ENCODE measurements at places on chromosomes 4 and X.

GRCh38 chr4:81378386-81378785 is 93.3 kb downstream of the RASGEF1B start:
- no peak for DNase-seq

DNA sequence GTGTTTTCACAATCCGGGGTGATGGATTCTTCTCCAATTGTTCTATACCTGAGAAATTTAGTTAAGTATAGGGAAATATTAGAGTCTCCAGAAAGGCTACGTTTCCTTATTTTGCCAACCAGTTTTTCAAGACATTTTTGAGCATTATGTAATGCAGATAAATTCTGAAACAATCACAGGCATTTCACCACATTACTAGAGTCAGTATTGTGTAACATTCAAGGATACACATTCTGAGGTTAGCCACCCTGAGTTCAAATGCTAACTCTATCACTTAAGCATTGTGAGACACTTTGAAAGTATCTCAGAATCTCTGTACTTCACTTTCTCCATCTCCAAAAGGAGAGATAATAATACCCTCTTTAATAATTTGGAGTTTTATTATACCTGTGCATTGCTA is 10.6 kb downstream of the SULT1B1 start:
- DNase-seq: no peak

- DNase-seq: no peak
Observed at GRCh38 chr4:3209551-3210325, 39.2 kb upstream of the MSANTD1 start.

DNA sequence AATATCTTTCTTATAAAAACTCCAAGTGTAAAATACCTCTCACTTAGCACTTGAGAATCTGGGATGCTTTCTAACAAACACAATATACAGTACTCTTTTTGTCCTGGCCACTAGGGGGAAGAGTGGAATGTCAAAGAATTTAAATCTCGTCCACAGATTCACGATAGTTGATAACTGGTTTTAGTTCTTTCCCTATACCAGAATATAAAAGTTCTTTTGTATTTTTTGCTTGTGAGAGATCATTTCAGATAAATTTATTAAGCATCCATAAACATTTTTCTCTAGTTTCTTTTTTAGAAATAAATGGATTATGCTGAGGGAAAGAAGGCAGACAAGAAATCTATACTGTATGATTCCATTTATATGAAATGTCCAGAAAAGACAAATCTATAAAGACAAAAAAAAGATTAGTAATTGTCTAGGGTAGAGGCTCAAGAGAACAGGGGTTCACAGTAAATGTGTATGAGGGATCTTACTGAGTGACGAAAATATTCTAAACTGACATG is 50.4 kb downstream of the MGARP start:
- DNase-seq: peak; percentile 6

DNA sequence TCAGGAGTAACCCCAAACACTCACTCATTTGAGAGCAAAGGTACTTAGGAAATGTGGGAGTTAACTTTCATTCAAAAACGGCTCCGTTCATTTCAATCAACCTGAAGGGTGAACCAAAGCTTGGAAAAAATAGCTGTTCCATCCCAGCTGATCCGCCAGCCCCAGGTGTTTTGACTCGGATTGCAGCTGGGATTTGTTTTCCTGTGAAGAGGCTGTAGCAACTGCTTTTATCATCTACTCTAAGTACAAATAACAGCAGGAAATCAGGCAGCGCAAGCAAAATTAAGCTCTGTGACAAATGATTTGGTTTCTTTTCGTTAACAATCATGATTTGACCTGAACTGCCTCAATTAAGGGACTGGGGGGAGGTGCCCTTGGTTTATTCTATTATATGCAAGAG is 154.7 kb downstream of the BEND2 start:
- DNase-seq: peak; percentile 1

GRCh38 chr4:112647785-112648184 is 10.8 kb downstream of the LARP7 start:
- DNase-seq: no peak

DNA sequence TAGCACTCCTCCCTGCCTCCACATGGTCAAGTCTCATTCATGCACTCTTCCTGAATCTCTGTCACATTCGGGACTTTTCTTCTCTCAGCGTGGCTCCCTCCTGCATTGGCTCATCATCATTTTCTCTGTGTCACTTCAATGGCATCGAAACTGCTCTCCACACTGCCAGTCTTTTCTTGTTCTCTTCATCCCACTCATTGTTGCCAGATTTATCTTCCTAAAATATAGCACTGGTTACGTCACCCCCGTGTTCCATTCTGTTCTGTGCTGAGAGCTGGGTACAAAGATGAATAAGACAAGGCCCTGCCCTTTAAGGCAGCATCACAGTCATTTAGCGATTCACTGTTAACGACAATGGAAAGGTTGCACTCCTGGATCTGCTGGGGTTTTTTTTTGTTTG is 174.4 kb upstream of the TBC1D9 start:
- no peak for DNase-seq

DNA sequence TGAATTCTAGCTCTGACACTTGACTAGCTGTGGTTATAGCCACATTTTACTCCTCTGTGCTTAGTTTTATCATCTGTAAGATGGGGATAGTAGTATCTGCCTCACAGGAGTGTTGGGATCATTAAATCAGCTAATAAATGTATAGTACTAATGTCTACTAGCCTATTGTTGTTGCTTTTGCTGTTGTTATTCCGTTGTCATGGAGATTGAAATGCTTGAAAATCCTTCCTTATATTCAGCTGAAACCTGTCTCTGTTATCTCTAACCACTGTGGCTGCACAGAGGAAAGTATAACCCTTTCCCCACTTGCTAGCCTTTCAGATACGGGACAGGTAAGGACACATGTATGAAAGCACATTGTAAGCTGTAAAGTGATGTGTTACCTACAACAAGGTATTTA is 33.9 kb downstream of the CLCN5 start:
- DNase-seq: no peak

DNA sequence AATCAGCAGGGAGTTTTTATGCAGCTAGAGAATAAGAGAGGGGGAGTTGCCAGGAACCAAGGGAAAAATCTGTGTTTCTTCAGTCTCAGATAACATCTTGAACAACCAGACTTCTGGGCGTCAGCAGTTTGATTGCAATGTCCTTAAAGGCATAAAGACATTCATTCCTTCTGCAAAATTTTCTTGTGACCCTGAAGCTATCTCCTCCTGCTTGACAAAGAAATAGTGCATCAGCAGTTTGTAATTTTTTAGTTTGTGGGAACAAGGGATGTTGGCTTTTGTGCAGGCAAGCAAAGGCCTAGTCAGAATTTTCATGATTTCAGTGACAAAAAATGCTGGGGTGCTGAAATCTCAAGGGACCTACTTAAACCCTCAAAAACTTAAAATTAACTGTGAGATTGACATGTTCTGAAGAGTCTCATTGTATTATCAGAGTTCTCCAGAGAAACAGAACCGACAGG is 125.8 kb upstream of the UNC5C start:
- DNase-seq: no peak

DNA sequence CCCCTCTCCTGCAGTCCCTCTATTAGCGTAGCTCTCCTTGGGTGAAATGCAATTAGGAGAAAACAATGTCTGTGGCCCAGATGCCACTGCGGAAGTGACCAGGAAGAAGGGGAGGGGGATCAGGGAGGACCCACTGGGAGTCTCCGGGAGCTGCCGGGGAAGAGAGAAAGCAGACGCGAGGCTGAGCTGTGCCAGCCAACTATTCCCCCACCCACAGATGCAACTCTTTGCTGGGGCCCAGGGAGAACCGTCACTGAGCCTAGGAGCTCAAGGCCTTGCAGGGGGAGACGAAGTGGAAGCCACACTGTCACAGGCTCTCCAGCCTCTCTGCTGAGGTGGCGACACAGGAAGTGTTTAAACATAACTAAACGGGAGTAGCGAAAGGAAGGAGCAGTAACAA is 149.2 kb downstream of the BCOR start:
- DNase-seq: peak; percentile 11

DNA sequence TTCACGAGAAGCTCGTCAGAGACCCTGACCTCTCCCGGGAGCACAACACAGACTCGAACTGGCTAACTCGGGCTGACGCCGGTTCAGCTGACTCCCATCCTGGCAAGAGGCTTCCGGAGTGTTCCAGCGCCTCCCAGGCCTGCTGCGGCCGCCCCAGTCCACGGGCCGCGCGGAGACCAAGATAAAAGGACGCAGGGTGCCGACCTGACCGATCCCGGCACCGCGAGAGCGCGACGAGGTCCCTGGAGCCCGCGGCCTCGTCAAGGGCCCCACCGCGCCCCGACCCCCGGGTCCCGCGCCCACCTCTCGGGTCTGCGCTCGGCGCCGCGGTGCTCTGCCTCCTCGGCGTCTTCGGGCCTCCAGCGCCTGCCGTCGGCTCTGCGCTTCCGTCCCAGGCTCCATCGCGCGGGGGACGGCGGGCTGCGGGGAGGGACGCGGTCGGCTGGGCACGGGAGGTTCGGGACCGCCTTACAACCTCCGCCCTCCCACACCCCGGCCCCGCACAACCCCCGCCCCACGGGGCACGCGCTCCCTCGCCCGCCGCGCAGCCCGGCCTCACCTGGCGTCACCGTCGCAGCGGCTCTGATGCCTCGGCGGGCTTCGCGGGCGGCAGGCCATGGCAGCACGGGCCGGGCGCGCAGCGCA is 426 bp downstream of the SLBP start:
- DNase-seq: no peak

DNA sequence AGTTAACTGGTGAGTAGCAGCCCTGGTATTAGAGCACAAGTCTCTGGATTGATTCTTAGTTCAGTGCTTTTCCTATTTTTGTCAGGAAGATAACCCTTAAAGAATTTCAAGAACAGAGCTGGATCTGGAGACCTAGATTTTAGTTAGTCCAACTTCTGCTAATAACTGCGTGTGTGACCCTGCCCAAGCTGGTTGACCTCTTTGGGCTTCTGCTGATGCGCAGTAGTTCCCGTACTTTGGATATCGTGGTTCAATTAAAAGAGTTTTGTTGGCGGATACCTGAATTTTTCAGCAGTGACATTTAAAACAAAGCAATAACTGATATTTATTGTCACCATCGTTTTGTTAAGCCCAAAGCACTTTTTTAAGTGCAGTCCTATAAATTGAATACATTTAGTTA is 9.3 kb downstream of the MSMO1 start:
- DNase-seq: no peak

- no peak for DNase-seq
Observed at GRCh38 chr4:7787067-7787466, 152.6 kb downstream of the AFAP1 start.

DNA sequence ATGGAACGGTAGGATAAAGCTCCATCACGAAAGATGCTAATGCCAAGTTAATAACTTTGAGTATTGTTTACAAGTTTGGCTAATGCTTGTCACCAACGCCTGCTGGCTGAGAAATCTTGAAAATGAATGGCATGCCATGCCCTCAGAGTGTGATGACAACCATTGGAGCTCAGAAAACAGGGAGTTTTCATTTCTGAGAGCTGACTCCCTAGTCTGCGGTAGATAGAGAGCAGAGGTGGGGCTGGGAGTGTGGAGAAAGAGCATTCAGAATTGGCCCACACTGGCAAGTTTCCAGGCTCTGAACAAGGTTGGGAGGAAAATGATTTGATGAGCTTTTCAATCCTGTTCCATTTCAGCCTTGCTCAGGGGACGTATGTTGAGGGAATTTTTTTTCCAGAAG is 183.9 kb downstream of the CPEB2 start:
- no peak for DNase-seq

GRCh38 chrX:102744307-102744706 is 23.8 kb downstream of the GPRASP3 start:
- no peak for DNase-seq

- DNase-seq: no peak
Observed at GRCh38 chr4:125043486-125043885, 271.3 kb upstream of the FAT4 start.

DNA sequence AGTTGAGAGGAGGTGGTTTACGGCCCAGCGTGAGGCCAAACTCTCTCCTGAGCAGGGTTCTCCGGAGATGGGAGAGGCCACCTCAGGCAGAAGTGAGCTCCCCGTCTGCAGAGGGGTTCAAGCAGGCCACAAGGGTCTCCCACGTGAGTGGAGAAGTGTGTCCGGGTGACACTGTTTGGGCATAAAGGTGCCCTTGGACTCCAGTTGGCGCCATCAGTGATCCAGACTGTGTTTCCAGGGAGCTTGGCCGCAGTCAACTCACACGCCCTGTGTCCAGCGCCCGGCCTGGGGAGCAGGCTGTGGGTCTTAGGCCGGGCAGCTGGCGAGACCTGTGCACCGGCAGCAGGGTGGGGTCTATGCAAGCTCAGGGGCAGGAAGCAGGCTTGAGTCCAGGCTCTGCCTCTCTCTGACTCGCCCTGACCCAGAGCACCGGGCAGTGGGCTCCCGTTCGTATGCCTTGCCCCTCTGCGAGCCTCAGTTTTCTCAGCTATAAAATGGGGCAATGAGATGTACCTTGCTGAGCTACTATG is 24.6 kb upstream of the HTRA3 start:
- no peak for DNase-seq

DNA sequence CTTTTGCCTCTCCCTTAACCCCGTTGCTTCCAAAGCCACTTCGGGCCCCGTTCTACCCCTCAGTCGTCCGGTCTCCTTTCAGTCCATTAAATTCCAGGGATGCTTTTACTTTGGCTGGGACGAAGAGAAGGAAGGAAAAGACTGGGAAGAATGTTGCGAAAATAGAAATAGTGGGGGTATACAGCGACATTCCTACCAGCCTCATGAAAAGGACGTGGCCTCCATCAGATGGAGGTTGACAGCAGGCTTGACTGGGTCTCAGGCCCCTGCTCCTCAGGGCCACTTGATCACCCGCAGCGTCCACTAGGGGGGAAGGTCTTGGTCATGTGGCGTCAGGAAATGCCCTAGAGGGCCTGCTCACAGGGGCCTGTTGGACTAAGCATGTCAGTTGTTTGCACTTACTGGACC is 657 bp upstream of the ANKRD50 start:
- peak; percentile 26 for DNase-seq

DNA sequence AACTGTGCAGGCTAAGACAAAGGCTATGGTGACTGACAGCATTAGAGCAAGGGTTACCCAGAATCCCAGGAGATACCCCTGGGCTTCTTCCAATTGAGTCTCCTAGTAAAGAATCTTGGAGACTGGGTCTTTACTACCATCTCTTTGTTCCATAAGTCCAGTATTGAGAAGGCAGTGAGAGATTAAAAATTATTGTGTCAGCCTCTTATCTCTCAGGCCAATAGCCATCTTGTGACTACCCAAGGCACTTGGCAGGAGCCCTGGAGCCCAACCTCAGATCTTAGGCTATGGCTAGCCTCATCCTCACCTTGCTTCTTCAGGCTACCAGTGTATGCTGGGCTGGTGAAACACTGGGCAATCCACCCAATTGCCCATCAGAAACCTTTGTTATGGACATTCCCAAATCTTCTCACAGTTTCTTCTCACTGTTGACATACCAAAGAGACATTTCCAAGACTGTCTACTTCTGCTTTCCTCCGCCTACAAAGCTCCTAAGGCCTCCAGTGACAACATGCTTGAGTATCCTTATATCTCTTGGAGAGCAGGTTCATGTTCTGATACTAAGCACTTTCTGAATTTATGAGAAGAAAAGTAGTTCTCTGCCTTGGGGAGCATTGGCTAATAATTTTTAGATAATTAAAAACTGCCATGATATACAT is 76.3 kb upstream of the STIM2 start:
- no peak for DNase-seq

DNA sequence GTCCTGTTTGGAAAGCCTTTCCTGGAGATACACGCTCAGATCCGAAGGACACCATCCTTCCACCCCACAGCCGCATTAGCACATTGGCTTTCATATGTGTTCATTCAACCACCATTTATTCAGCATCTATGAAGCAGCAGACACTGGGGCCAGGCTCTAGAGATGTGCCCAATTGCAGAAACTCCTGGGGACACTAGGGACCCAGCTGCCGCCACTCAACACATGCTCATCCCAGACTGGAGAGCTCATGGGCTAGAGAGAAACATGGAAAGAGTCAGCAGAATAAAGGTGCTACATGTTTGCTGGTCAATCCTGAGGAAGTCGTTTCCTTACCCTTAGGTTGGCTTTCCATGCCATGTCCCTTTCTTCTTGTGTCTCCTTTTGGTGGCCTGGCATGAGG is 7.6 kb downstream of the CTAG1A start:
- no peak for DNase-seq

All from NCI-H774 (cell line).